ENCODE measurements at places on chromosomes 5 and 9.

DNA sequence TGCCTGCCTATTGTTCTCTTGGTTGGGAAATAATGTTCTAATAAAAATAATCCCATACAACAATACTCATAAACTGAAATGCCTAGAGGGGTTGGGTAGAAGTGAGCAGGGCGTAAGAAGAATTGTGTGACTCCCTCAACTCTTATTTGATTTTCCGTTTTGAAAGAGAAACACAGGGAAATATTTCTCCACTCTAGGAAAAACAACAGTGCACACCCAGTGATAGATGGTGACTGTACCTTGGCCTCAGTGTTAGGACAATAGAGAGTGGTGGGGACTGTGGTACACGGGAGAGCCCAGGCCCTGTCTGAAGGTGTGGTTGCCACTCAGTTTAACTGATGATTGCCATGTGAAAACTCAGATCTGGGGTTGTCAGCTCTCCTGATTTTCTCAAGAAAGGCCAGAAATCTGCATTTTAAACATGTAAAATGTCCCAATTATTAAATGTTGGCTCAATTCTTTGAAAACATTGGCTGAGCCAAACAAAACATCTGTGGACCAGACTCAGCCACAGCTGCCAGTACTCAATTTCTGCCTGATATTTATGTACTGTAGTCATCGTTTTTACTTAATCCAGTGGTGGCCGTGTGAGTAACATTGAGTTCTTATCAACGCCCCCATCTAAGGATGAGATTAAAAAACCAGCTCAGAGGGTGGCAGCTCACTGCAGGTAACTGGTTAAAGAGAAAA, 103.8 kb upstream of the ZNF618 start:
- no peak for DNase-seq

DNA sequence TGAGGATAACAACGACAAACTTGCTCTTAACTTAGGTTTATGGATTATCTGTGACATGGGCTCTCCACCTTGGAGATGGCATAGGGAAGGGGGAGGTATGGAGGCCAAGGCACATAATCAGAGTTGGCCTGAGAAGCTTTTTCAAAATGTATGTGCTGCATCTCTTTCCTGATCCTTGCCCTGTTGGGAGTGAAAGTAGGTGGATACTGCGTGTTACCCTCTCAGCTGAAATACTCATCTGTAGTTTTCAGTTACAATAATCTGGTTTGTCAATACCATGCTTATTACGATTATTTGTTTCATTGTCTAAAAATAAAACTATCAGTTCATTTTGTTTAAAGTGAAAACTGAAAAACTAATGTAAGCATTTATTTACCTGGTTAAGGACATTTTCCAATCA, 86.7 kb downstream of the SLC44A1 start:
- no peak for DNase-seq

- no peak for DNase-seq
Observed at GRCh38 chr5:82721087-82721410, 356.1 kb downstream of the TMEM167A start.

DNA sequence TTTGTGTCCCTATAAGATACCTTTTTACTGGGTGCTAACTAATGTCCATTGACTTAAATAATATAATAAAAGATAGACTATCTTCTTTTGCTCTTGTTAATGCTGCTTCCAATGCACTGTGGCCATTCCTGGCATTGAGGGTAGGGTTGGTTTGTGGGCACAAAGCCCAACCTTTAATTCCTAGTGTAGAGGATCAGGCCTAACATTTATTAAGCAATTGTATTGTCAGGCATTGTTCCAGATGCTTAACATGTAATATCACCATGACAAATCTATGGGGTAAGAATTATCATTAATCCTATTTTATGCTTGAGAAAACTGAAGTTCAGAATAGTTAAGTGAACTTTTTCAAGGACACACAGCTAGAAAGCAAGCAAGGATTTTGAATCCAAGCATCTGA, 60.4 kb upstream of the GPBP1 start:
- no peak for DNase-seq

DNA sequence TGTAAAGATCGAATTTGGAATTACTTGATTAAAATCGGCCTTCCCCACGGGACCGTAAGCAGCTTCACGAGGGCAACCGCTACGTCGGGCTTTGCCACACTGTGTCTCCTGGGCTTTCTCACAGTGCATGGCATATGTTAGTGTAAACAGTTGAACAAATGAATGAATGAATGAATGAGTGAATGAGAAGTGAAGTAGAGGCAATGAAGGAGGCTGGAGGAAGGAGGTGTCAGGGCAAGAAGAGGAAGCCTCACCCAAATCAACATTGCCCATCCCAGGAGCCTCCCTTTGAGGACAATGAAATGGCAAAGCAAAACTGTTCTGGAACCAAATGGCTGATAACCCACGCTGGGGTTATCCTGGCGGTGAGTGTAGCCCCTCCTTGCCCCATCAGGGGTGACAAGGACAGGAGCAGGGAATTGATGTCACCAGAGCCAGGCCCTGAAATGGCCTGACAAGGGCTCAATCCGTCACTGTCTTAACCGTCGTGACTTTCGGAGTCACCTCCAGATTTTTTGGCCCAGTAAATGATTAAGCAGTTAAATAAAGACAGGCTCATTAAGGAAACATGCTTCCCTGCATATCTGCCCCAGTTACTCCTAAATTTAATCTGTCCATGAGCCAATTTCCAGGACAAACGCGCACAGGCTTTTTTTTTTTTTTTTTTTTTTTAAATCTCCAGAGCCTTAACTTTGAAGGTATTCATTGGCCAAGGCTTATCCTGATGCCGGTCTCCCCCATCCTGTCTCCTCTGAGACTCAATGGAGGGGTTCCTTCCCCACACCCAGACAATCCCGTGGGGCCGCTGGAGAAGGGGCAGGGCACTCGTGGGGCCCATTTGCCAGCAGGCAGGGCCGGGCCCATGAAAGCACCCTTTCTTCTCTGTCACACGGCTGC, 88.4 kb upstream of the BOD1 start:
- DNase-seq = no peak

GRCh38 chr5:34833976-34834793, 4.8 kb upstream of the TTC23L start:
- no peak for DNase-seq

DNA sequence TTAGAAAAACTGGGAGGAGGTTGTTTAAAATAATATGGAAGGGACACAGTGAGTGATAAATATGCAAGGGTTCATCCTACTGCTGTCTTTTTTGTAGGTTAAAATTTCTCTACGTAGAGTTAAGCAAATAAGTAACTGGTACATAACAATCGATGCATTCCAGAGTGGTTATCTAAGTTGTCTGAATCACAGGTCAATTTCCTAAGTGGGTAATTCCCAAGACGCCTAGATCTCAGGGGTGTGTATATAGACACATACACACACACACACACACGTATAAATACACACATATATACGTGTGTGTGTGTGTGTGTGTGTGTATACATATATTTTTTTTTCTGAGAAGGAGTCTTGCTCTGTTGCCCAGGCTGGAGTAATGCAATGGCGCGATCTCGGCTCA, 22.3 kb downstream of the CAAP1 start:
- no peak for DNase-seq

DNA sequence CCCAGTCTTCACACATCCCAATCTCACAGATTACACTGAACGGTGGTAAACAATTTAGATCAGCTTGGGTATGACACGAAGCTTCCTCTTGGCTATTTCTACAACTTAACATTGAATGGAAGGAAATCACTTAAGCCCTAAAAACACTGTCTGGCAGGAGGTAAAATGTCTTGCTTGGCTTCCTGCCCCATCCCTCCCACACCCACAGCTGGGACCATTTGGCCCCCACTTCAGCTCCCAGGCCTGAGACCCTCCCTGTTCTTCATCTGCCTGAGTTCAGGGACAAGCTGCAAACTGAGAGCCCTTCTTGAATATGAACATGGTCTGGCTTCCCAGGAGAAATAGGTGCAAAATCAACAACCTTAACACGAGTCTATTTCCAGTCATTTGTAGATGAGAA, 3.4 kb upstream of the COL15A1 start:
- DNase-seq = no peak

DNA sequence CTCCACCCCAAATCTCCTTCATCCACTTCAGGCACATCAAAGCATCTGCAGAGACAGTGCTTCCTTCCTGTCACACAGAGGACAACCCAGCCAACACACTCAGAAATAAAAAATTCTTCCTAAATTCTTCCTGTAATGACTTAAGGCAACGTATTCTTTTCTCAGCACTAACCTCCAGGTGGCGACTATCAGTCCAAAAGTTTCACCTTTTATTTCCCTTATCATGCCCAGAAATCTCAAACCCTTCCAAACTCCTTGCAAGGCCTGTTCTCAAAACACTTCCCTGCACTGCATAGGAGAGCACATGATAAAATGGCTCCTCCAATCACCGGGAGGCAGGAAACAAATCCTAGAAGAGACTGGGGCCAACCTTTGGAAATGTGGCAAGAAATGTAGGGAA, 35.1 kb downstream of the SLIT3 start:
- no peak for DNase-seq

GRCh38 chr9:98998441-98999151, 54.9 kb downstream of the COL15A1 start:
- DNase-seq = no peak

DNA sequence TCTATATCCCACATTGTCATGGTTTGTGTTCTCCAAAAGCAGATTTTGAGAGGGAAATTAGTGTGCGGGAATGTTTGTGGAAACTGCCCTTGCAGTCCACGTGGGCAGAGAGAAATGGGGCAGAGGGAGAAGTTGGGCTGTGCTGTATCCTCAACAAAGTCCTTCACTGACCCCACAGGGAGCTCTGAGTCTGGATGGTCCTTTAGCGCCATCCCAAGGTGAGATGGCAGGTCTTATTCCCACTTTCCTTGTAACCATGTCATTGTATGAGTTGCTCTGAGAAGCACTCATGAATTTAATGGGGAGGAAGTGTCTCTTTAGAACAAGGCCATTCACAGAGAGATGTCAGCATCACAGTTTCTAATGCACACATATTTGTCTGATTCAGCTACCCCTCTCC, 127.1 kb downstream of the ANKRD18B start:
- DNase-seq = no peak

DNA sequence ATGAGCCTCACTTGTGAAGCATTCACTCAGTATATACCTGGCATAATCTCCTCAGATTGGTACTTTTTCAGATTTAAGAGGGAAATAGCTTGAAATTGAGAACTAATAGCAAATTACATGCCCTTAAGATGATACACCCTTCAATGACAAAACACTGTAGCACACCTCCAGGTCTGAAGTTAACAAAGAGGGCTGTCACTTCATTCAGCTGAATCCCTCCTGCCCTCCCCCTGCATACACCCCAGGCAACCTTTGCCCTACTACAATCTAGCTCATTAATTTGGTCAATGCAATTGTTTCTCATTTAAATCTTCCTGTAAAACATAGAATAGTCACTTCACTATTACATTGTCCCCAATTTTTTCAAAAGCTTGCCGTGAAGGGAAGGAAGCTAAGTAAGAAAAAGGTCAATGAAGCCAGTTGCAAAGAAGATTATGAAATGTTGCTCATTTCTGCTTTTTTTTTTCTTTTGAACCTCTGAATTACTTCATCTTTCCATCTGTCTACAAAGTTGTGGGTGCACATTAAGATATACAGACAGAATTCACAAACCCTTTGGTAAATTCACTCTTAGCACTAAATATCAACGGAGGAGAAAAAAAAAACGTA, 294.8 kb upstream of the PTGER4 start:
- no peak for DNase-seq

DNA sequence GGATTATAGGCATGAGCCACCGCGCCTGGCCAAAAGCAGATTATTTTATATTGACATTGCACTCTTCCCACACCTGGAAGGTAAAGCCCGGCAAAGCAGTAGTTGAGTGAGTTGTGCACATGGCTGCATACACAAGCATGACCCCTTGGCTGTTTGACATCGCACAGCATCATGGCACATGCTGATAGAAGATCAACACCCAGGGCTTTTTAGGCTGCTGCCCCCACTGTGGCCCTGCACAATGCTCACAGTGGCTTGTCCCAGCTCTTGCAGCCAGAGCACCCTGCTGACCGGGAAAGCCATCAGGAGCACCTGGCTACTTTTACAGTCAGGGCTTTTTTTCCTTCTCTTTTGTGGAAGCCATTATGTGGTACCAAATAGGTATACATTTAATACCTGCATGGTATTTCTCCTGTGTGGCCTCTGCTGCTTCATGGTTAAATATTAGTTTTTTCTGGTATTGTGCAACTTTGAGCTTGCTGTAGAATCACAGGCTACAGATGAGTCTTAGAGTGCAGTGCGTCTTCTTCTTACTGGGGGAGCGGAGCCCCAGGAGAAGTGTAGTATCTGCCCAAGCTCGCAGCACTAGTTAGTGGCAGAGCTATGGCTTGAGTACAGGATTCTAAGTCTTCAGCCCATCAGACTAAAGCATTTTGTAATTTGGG, 264.5 kb downstream of the AOPEP start:
- DNase-seq = no peak

- no peak for DNase-seq
Observed at GRCh38 chr9:17635115-17635890, 56.4 kb downstream of the SH3GL2 start.

GRCh38 chr9:114482593-114482992, 22.7 kb downstream of the WHRN start:
- DNase-seq = no peak

- DNase-seq = no peak
Observed at GRCh38 chr5:110738503-110738811, 350 bp upstream of the SLC25A46 start.

DNA sequence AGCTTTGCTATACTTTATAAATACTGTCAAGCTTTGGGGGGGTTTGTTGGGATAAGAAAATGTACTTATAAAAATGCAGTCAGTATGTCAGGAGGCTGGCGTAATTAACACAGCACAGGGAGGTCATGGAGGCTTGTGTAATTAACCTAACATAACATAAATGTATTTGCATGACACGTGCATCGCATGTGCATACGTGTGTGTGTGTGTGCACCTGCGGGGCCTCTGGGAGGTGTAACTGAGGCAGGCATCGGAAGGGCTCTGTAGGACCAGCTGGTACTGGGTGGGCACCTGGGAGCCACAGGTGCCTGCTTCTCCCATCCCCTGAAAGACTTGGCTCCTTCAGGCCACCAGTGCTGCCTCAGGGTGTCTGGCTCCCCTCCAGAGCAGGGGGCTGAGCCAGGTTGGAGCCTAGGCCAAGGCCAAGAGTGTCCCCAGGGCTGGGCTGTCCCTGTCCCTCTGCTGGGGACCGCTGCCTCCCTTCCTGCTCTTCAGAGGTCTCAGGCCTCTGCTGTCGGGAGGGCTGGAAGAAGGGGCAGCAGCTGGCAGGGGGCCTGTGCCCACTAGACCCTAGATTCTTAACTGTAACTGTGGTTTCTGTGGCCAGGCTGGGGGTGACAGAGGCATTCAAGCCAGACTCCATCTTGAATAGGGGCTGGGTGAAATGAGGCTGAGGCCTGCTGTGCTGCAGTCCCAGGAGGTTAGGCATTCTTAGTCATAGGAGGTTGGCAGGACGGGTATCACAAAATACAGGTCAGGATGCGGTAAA, 9.0 kb downstream of the FCN2 start:
- DNase-seq = no peak

- no peak for DNase-seq
Observed at GRCh38 chr5:72214168-72214567, 105.9 kb downstream of the MRPS27 start.

DNA sequence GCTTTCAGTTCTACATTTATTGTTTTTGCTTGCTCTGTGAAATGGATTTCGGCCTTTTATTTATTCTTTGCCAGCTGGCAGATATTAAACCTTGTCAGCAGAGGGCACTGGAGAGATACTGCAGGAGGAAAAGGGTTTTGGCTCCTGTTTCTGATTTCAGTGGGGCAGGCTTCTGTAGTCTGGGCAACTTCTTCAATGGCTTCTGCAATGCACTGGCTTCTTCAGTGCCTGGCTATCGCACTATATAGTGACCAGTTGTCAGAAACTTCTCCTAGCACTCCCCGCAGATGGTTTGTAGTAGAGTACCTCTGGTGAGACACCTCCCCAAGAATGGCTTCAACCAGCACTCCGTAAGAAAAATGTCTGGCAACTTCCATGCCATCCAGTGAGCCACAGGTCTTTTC, 3.2 kb upstream of the NFX1 start:
- no peak for DNase-seq

Measured in stimulated activated CD8-positive, alpha-beta memory T cell treated with anti-CD3 and anti-CD28 coated beads, Interleukin-4, amount 100 ng/mL, for 1 hour (primary cell).